ENCODE measurements at places on chromosomes 11 and 22. TPM values are rescaled to one million over a fixed set of nuclear protein-coding genes. Genes with fewer than 3 reads are reported as not detected.

The HTR3A gene
- total RNA-seq, result not detected

The SCUBE2 gene
- not detected for total RNA-seq

The XRRA1 gene
- total RNA-seq, result 3.8 TPM

The MGAT3 gene
- total RNA-seq, result 1.0 TPM

The BEST1 gene
- total RNA-seq, result not detected

The DPAGT1 gene
- total RNA-seq, result 93.2 TPM

The ANO1 gene
- total RNA-seq, result 114 TPM

The UQCC3 gene
- 141 TPM for total RNA-seq

GRCh38 chr11:62593434-62594044, 2.2 kb upstream of the TUT1 start:
- DNase-seq, result peak; percentile 88

DNA sequence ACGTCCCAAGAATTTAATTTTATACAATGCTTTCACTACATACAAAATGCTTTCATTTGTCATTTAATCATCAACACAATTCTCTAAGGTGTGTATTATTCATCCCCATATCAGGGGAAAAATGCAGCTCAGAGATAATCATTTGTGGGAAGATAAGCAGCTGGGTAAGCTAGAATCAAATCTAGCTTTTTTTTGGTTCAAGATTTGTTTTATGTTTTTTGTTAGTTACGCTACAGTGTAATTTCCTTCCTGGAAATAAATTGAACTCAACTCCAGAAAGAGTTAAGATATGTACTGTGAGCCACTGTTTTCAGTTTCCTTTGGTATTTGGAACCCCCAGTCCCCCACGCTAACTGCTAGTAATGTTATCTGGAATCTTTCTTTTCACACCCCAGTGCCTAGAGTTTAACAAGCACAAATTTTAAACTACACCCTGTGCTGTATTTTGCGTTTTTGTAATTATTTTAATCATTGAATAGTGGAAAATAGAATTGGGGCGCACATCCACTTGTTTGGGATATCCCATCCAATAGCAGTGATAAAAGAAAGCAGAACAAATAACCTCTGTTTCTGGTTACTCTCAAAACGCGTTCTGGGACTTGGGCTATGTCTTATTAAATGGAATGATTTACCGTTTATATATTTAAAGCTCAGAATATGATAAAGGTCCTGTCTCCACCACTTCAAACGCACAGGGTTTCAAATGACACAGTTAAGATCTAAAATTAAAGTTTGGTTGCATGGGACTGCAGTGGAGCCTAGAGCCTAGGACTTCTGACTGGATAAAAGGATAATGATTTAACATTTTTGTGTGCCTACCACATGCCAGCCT, 2.1 kb upstream of the HSPA8 start:
- DNase-seq, result no peak

DNA sequence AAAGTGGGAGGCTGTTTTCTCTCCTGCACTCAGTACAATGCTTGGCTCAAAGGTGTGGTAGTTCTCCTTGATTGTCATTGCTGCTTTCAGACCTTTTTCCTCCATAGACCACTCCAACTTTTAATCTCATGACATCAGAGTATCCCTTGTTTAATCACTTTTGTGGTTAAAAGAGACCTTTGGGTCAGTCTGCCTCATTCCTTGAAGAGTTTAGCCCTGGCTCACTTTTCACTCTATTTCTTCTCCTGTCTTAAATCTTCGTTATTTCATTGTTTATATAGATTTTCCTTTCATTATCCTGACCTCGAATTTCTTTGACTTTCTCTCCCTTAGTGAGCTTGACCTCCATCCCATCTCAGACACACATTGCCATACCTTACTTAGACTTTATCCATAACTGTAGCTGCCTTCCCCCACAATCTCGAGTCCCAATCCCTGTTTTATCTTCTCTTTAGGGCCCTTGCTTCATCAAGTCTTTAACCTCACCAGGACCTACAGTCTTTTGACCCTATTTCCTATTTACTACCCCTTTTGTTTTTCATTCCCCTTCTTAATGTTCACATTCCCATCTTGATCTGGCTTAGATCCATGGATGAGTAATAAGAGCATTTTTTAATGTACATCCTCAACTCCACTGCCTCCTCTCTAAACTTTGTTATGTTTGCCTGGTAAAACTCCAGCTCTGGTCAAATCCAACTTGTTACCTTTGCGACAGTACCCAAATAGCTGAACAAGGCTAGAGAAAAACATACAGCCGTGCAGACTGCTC, 9.5 kb downstream of the ATXN10 start:
- no peak for DNase-seq

DNA sequence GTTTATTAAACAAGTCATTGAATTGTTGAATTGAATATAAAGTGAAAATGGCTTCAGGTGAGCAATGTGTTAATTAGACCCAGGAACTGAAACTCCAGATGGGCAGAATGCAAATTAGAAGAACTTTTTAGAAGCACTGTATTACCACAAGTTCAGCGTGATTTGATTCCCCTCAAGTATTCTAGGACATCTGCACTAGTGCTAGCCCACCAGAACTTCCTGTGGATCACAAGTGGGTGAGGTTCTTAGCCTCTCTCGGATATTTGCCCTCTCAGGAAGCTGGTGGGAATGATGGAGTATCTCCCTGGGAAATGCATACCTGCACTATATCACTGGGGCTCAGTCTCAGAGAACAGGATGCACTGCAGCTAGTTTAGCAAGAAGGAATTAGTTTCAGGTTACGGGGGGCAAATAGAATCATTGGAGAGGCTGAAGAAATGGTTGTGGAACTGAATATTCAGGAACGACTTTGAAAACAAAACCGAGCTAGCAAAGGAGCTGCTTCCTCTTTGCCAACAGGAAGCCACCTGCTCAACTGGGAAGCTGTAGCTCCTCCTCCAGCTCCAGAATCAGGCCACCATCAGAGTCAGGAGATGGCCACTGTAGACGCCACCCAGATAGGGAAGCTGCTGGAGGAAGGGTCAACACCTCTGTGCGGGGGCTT, 74.3 kb downstream of the DHCR7 start:
- no peak for DNase-seq

- no peak for DNase-seq
These were observed 1.8 kb upstream of the GP1BB start for GRCh38 chr22:19721330-19722177.

GRCh38 chr11:78806214-78807004, 231.7 kb upstream of the NARS2 start:
- no peak for DNase-seq

- no peak for DNase-seq
These were observed 392.2 kb downstream of the TBC1D22A start for GRCh38 chr22:47154621-47155081.

- DNase-seq, result no peak
These were observed 48.8 kb downstream of the SMCO4 start for GRCh38 chr11:93494357-93494756.

- DNase-seq, result no peak
These were observed 110.4 kb upstream of the CSNK2A3 start for GRCh38 chr11:11463405-11463804.

DNA sequence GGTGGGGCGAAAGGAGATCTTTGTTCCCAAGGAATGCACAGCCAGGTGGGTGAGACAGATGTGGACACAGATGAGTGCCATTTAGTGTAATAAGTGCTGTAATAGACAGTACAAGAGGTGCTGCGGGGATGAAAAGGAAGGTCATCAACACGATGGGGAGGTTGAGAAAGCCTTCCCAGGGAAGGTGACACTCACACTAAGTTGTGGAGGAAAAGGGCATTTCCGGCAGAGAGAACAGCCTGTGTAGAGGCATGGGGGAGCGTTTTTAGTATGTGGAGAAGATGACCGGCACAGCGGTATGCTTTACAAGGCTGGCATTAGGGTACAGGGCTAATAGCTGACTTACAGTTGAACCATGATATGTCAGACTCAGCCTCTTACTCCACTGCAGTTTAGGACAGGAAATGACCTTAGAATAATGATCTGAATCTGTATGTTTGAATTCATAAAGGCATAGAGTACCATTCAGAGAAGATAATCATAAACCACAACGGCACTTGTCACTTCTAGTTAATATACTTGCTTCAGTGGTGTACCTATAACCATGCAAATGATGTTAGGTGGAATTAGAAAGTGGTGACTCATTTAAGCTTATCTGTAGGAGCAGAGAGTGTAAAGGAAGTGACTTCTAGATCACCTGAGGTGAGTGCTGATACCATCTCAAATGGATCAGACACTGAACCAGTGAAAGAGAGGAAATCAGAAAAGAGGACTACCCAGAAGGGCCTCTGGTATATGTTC, 60.6 kb downstream of the FAM83F start:
- DNase-seq, result peak; percentile 31

DNA sequence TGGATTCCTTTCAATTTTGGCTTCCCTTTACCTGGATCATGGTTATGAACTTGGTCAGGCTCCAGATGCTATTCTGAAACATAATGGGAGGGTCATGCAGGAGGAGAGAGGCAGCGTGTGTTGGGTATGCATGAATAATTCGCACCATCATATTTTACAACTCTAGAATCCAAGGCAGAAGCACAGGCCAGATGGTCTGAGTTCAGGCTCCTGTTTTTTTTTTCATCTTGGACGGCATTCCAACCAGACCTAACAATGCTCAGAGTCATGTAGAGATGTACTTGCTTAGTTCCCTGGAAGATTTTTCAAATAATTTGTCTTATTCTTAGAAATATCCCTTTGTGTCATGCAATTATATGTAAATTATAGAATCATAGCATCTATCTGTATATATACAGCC, 393.5 kb downstream of the JRKL start:
- DNase-seq, result no peak
